ENCODE measurements at places on chromosomes 4 and X. TPM values are rescaled to one million over a fixed set of nuclear protein-coding genes. Genes with fewer than 3 reads are reported as not detected.

DNA sequence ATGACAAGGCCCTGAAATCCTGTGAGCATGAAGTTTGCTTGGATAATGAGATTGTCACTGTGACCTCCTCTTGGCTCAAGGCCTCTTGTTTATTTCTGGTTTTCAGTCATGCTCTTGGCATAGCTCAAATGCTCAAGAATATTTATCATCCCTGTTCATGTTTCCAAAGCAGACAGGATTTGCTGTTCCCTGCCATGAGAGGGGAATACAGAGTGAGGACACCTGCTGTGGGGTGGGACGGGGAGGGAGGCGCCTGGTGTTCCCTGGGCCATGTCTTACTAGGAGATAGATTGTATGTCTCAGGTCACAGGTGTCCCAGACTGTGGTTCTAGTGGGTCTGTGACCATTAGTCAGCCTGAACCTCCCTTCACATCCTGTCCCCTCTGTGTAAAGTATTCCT, 34.9 kb upstream of the SH3RF1 start:
- H3K4me3 ChIP-seq: no peak overlapping the region
- DNase-seq: no peak
- H3K4me1 ChIP-seq: no peaks in the 10 kb centered on the region

GRCh38 chr4:25635501-25635900, 20.1 kb upstream of the SLC34A2 start:
- H3K4me3 ChIP-seq: no peak overlapping the region
- no peaks in the 10 kb centered on the region for H3K36me3 ChIP-seq
- DNase-seq: no peak

- no peak overlapping the region for H3K4me3 ChIP-seq
- DNase-seq: no peak
- no peak overlapping the region for H3K27ac ChIP-seq
- no peaks in the 10 kb centered on the region for H3K36me3 ChIP-seq
- H3K27me3 ChIP-seq: peaks cover 4% of the 10 kb centered on the region
- H3K4me1 ChIP-seq: no peaks in the 10 kb centered on the region
Observed at GRCh38 chr4:169156392-169156791, 114.4 kb downstream of the SH3RF1 start.

GRCh38 chr4:140865253-140866217, 109.3 kb upstream of the TBC1D9 start:
- no peaks in the 10 kb centered on the region for H3K36me3 ChIP-seq
- no peak for DNase-seq
- H3K27ac ChIP-seq: no peak overlapping the region
- H3K27me3 ChIP-seq: peaks cover 10% of the 10 kb centered on the region

- H3K4me1 ChIP-seq: no peaks in the 10 kb centered on the region
- no peak overlapping the region for H3K27ac ChIP-seq
- no peak overlapping the region for H3K4me3 ChIP-seq
- no peak for DNase-seq
- peaks cover 2% of the 10 kb centered on the region for H3K27me3 ChIP-seq
- H3K36me3 ChIP-seq: no peaks in the 10 kb centered on the region
Observed at GRCh38 chr4:5933996-5934831, 41.3 kb upstream of the CRMP1 start.

DNA sequence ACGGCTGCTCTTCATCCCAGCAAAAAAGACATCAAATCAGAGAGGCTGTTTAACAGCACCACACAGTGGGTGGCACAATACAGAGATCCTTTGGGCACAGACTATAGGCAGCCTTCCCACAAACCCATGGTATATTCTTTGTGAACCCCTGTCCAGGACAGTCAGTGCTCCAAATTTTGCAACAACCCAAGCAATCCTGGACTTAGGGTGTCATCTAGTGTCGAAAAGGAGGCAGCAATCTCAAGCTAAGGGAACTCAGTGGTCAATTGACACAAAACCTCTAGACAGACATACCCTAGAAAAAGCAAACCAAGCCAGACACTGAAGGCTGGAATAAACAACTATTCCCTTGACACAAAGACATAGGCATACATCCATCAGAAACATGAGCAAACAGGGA, 137.4 kb downstream of the BMP15 start:
- peaks cover 2% of the 10 kb centered on the region for H3K27me3 ChIP-seq
- H3K4me1 ChIP-seq: no peaks in the 10 kb centered on the region
- no peak for DNase-seq

DNA sequence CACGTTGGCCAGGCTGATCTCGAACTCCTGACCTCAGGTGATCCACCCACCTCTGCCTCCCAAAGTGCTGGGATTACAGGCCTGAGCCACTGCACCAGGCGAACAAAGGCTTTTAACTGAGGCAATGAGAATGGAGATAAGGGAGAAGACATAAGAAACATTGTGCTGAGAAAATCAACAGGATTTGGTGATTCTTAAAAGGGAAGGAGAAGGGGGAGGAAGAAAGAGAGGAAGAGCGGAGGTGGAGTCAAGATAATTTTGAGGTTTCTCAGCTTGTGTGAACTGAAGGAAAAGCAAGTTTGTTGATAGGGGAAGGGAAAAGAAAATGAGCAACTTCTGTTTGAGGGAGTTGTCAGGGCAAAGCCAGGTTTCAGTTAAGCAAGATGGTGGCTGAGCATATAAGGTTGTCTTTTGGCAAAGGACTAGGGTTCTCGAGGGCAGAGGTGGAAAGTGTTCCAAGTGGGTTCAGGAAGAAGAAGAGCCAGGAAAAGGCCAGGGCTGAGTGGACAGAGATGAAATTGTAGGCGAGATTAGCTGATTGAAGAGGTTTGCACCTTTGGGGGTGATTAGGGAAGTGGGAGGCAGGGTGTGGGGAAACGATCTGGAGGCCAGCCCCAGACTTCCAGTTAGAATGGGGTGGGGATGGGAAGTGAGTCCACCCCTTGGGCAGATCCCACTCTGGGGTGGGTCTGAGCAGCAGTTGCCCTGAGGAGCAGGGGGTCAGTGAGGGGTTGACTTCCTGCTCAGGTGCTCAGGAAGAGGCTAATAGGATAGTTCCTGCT, 7.8 kb downstream of the DOCK11 start:
- no peak for DNase-seq
- H3K4me1 ChIP-seq: peaks cover 62% of the 10 kb centered on the region
- H3K36me3 ChIP-seq: peaks cover 16% of the 10 kb centered on the region

The FRMD7 gene
- total RNA-seq: not detected

The REPS2 gene
- total RNA-seq: not detected

All from activated CD8-positive, alpha-beta T cell treated with anti-CD3 and anti-CD28 coated beads for 36 hours (primary cell).